ENCODE measurements at places on chromosomes 3 and 15.

GRCh38 chr15:88913850-88914169 is 631 bp upstream of the MFGE8 start:
- no peak for DNase-seq

DNA sequence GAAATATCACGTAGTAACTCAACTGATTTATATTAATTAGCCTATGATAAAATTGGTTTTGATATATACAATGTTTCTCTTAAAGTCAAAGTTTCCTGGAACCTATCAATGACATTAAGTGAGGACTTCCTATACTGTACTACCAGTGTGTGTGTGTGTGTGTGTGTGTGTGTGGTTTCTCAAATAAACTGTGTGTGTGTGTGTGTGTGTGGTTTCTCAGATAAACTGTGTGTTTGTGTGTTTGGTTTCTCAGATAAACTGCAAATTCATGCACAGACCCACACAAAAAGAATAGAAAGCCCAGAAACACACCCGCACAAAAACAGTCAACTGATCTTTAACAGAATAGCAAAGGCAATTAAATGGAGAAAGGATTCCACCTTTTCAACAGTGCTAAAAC is 14.5 kb upstream of the WDR5B start:
- DNase-seq, result no peak

DNA sequence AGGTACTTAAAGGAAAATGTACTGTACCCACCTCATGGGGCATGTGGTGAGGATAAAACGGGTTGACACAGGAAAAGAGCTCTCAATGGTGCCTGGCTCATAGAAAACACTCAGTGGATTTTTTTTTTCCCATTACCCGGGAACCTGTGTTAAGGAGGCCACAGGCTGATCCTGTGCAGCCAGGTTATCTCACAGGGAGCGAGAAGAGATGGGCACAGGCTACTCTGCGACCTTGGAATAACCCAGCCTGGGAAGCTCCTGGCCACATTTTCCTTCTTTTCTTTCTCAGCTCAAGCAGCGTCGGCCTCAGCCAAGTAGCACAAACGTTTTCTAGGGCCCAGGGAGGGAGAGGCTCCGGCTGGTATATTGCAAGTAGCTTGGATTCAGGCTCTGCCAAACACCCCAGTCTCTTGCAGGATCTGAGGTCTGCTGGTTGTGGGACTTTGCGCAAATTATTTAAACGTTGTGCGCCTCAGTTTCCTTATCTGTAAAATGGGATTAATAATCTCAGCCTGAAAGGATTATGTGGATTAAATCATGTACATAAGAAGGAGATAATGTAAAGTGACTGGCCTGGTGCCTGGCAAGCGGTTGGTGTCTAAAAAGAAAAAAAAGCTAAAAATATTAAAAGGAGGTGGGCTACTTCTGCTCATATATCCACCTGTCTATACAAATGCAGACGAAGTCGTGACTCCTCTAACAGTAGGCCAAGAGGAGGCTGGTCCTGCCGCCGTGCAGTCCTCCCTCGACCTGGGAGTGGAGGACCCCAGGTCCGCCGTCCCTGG is 2.2 kb downstream of the FURIN start:
- DNase-seq, result no peak

DNA sequence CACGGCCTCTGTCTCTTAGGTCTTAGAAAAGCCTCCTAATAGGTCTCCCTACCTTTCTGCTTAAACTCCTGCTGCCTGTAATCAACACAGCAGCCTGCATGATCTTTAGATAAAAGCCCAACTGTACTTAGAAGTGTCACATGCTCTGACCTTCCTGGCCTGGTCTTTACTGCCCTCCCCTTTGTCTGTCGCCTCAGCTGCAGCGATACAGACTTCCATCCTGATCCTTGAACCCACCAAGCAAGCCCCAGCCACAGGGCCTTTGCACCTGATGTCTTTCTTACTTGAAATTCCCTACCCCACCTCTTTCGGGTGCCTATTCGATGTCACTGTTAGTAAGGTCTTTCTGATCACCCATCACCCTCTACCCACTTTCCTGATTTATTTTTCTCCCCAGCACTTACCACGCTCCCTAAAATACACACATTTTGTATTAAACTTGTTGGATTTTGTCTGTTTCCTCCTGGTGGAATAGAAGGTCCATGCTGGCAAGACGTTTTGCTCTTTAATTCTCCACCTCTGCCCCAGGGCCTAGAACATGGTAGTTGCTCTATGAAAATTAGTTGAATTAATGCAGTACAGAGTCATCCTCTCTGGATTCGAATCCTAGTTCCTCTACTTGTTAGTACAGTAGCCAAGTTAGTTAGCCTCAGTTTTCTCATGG is 51.1 kb downstream of the AQP9 start:
- DNase-seq, result no peak

DNA sequence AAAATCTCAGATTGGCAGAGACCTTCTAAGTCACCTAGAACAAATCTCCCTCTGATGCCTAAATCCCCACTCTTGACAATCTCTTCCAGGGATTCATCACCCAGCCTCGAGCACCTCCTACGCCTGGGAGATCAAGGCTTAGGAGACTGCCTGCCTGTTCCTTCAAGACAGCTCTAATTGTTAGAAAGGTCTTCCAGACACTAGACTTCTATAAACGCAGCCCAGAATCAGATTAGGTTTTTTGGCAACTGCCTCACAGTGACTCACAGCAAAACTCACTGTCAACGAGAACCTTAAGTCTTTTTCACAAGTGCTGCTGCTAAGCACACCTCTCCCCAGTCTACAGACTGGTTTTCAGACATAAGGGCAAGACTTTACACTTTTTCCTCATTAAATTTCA is 23.1 kb downstream of the SRGAP3 start:
- DNase-seq, result no peak

DNA sequence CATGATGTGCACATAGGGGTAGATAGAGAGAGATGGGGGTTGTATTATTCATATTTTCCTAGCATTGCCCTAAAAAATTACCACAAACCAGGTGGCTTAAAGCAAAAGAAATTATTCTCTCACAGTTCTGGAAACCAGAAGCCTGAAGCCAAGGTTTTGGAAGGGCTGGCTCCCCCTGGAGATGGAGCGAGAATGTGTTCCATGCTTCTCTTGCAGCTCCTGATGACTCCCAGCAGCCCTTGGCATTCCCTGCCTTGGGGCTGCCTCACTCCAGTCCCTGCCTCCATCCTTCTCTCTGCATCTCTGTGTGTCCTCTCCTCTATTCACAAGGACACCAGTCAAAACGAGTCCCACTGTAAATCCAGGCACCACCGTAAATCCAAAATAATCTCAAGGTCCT is 91.5 kb upstream of the FAM174B start:
- no peak for DNase-seq

DNA sequence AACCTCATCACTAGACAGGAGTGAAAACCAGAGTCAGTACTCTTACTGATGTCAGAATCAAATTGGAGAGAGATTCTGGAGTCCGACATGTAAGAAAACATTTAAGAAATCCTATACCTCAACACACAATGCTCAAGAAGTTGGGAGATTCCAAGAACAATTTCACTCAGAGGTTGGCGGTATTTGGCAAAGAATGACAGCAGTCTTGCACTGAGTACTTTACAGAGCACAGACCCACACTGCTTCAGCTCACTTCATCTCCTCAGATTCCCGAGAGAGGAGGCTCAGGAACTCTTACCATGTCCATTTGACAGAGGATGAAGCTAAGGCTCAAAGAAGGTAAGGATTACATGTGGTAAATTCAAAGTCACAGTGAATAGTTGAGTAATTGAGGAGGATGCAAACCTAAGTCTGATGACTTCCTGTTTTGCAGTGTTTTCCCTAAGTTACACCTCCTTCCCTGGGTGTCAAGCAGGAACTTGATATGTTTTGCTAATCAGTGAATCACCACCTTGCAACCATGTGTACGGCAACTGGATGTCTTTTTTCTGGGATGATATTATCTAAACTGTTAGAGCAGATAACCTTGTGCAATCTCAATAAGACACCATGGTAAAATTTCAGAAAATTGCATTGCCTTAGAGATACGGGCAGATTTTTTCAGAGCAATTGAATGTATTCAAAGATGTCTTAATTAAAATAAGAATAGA is 61.3 kb upstream of the MME start:
- peak; percentile 94 for DNase-seq

DNA sequence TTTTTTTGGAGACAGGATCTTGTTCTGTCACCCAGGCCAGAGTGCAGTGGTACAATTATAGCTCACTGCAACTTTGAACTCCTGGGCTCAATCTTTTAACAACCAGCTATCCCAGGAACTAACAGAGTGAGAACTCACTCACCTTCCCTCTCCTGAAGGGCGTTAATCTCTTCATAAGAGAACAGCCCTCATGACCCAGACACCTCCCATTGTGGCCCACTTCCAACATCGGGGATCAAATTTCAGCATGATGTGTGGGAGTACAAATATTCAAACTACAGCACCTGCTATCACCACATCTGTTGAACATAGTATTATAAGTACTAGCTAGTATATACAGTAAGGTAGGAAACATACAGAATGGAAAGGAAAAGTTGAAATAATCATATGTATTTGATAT is 132.5 kb downstream of the DOCK3 start:
- DNase-seq, result no peak

GRCh38 chr3:135806317-135806716 is 159.2 kb upstream of the PPP2R3A start:
- DNase-seq, result no peak

GRCh38 chr15:99504071-99504822 is 61.5 kb upstream of the MEF2A start:
- DNase-seq, result peak; percentile 7

DNA sequence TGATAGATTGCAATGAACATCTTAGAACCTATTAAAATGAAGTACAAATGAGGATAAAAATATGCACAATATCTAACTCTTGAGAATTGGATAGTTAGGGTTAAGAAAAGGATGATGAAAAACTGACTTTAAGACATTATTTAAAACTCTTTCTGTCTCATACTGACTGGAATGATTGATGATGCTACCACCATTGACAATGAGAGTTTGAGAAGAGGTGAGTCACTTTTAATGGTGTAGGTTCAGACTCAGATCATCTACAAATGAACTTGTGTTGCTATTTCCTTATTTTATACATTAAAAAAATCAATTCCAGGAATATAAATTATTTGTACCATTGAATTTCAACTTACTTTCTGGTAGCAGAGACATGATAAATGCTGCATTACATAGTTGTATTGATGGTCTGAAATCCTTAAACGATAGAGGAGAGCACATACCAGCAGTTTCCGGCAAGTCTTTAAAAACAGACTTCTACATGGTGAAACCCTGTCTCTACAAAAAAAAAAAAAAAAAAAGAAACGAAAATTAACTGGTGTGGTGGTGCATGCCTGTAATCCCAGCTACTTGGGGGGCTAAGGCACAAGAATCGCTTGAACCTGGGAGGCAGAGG is 409.0 kb downstream of the OTOL1 start:
- no peak for DNase-seq

GRCh38 chr15:25667829-25668228 is 195.3 kb downstream of the ATP10A start:
- DNase-seq, result no peak

DNA sequence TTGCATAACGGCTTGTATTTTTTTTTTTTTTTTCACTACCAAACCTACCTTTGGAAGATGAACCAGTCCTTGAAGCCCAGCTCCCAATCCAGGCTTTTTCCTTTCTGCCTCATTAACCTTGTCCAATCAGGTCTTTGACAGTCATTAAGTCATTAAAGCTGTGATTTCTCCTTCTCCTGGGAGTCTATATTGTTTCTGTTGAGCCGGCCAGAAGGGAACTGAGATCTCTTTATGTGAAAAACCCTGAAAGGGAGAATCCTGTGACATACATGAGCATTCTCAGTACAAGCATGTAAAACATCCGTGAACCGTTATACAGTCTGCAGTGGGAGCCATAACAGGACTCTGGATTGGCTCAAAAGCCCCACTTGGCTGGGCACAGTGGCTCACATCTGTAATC is 40.0 kb downstream of the ZNF589 start:
- no peak for DNase-seq

DNA sequence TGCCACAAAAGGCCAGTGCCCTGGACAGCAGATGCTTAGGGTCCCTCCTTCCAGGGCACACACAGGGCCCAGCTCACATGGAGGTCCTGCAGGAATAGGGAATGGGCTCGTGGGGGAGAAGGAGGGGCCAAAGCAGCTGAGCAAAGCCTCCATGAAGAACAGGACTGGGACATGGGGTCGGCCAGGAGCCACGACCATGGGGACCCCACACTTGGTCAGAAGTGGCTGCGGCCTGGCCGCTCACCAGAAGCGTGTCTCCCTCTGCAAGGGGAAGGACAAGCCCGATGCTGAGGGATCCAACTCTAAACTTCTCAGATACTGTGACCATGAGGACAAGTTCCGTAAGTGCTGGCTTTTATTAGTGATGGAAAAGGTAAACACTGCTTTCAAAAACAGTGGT is 15.3 kb downstream of the RBPMS2 start:
- DNase-seq, result no peak

DNA sequence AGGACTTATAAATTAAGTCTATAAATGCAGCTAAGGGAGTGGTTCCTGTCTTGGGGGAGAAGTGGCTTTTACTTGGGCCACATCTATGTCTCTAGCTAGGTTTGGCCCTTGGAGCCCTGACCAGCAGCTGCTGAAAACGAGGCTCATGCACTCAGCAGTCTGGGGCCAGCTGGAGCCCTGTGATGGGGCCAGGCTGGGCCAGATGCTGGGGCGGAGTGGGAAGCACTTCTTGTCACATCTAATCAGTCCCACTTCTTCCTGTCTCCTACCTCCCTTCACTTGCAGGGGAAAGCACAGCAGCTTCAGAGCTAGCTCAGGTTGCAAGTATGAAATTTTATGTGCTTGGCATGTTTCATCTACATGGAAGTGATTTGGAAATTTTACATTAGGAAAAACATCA is 209.9 kb upstream of the ROPN1 start:
- no peak for DNase-seq

GRCh38 chr3:187319699-187320302 is 28.3 kb upstream of the MASP1 start:
- peak; percentile 77 for DNase-seq

GRCh38 chr3:142595581-142595950 is 627 bp upstream of the PLS1 start:
- peak; percentile 34 for DNase-seq

- peak; percentile 33 for DNase-seq
These were observed 52.2 kb downstream of the SEMA5B start for GRCh38 chr3:122975163-122975923.

DNA sequence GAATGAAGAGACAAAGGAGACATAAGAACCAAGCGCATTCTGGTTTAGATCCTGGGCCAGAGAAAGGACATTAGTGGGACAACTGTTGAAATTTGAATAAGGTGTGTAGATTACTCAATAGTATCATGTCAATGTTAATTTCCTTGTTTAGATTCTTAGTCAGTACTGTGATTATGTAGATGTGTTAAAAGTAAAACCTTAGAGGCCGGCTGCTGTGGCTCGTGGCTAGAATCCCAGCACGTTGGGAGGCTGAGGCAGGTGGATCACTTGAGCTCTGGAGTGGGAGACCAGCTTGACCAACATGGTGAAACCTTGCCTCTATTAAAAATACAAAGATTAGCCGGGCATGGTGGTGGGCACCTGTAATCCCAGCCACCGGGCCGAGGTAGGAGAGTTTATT is 26.7 kb downstream of the CYP8B1 start:
- no peak for DNase-seq

GRCh38 chr15:96183514-96183850 is 147.0 kb upstream of the NR2F2 start:
- no peak for DNase-seq

DNA sequence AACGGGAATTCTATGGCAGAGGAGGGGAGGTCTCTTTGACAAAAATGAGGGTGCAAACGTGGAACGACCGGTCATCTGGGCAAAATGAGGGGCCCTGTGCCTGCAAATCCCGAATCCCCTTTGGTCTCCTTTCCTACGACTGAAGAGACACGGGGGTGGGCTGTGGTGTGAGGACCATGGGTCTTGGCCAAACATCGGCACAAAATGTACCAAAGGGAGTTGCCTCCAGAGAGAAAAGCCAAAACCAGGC is 498 bp downstream of the ZNF280D start:
- DNase-seq, result no peak

GRCh38 chr15:85331655-85332285 is 48.6 kb upstream of the AKAP13 start:
- DNase-seq, result no peak
